NCI-H1436 treated with DMSO at 0.1 percent for 48 hours (cell line): ENCODE measurements at places on chromosomes 16 and 17.

- DNase-seq: no peak
These were observed 36.6 kb downstream of the UBE2G1 start for GRCh38 chr17:4329838-4330237.

DNA sequence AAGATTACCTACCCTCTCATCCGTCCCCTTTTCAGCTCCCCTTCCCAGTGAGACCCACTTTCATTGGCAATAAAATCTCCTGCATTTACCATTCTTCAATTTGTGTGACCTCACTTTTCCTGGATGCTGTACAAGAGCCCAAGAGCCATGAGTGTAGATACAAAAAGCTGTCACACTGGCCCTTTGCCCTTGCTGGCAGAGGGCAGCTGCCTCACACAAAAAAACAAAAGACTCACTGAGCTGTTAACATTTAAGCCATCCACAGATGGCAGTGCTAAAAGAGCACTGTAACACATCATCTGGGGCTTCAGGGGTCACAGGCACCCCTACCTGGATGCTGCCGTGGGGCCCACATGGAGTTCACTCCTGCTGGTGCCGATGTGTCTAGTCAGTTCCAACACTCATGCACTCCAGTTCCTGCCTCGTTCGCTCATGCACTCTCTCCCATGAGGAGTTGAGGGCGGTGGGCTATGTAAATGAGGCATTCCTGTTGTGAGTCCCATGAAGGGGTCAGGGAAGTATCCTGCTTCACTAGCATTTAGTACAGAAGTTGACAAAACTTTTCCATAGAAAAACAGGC lies 123.1 kb downstream of the CA10 start:
- no peak for DNase-seq

- DNase-seq: no peak
These were observed 443 bp downstream of the CSNK2A2 start for GRCh38 chr16:58197314-58198012.

- DNase-seq: no peak
These were observed 10.2 kb downstream of the MFSD6L start for GRCh38 chr17:8788998-8789397.

DNA sequence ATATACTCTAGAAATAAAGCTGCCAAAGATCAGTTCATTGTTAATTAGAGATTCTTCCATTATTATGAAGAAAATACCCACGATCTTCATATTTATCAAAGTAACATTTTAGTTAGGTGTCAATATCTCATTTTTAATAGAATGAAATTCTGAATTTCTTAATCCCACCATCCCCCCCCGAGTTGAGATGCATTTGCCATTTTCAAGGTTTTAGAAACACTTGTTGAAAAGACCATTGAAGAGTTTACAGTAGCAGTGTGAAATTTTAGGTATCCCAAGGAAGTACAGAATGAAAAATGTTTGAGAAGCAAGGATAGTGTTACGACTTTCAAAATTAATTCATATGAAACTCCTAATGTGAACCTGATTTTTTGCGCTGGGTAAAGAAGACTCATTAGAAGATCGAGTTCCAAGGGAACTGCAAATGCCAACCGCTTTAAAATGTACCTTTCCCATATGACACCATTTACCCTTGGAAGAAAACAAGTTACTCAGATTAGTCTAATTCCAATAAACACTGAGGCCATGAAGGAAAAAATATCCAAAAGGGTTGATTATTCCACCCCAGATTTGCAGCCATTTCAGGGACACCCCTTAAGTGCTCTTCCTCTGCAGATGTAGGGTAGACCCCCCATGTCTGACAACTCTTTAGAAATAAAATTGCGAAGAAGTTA lies 731 bp downstream of the IKZF3 start:
- no peak for DNase-seq

- DNase-seq: no peak
These were observed 61.7 kb upstream of the LGALS9 start for GRCh38 chr17:27569257-27569722.

DNA sequence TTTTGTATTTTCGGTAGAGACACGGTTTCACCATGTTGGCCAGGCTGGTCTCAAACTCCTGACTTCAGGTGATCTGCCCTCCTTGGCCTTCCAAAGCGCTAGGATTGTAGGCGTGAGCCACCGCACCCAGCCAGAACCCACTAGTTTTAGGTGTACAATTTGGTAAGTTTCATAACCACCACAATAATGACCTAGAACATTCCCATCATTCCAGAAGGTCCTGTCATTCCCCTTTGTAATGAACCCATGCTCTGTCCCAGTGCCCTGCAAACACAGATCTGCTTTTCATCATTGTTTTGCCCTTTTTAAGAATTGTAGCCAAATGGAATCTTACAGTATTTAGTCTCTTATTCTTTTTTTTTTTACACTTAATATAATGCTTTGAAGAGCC lies 35.6 kb upstream of the IRF8 start:
- no peak for DNase-seq

GRCh38 chr16:88013091-88013609 lies 61.9 kb downstream of the BANP start:
- DNase-seq: no peak

- no peak for DNase-seq
These were observed 12.3 kb downstream of the SDR42E2 start for GRCh38 chr16:22174642-22175041.

GRCh38 chr17:32471652-32472051 lies 15.1 kb upstream of the CDK5R1 start:
- DNase-seq: no peak

- DNase-seq: no peak
These were observed 2.3 kb downstream of the DPEP2NB start for GRCh38 chr16:68013440-68013839.

DNA sequence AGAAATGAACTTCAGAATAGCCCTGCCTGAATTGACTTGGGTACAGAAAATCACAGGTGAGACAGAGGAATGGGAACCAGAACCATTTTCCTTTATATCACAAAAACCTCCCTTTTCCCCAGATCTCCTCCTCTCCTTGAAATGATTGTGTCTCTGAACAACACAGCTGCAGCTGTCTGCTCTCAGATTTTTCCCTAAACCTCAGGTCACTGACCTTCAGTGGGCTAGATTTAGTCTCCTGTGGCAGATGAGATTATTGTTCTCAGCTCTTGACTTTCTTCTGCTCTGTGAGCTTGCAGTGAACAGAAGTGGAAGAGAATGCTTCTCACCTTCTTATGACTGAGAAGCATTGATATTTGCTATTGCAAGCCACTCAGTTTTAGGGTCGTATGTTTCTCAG lies 92.3 kb upstream of the FAM20A start:
- no peak for DNase-seq

- DNase-seq: no peak
These were observed 3.6 kb upstream of the TUBG2 start for GRCh38 chr17:42655528-42655927.

DNA sequence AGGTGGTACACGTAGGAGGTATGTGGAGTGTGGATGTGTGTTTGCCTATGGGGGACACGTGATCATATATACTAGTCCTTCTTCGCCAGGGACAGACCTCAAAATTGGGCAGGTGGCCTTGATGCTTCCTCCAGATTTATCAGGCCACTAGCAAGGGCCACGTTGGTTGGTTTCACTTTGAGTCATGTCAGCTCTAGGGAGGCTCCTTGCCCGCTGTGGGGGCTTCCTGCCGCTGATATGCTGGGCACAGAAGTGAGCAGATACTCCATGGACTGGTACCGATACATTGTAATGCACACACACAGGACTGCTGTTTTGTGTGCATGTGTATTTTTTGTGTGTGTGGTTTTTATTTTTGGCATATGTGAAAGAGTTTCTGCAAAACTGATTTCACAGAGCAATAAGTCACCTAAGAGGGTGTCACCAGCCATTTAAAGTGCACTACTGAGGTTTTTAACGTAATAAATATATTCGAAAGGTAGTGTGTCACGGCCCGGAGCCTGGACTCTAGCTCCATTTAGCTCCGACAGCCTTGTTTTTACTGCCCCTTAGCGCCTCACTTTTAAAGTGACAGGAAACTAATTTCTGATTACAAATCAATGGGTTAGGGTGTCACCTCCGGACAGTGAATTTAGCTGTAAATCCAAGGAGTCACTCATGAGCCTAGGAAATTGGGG lies 605.5 kb upstream of the SALL1 start:
- DNase-seq: no peak

- no peak for DNase-seq
These were observed 113.1 kb downstream of the IRX3 start for GRCh38 chr16:54173490-54173889.

DNA sequence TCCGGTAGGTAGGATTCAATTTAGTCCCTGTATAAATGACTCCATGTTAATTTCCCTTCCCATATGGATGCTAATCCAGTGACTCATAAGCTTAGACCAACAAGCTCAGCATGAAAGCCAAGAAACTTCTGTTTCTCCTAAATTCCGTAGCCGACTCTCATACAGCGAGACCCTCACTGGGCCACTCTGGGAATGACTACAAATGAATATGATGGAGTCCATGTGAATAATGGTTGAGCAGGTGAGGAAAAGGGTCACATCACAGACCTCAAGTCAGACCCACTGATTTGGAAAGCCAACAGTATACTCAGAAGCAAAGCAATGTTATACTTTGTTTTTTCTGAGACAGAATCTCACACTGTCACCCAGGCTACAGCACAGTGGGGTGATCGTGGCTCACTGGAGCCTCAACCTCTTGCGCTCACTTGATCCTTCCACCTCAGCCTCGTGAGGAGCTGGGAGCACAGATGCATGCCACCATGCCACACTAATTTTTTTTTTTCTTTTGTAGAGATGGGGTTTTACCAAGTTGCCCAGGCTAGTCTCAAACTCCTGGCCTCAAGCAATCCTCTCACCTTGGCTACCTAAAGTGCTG lies 14.6 kb downstream of the RSL1D1 start:
- DNase-seq: no peak

DNA sequence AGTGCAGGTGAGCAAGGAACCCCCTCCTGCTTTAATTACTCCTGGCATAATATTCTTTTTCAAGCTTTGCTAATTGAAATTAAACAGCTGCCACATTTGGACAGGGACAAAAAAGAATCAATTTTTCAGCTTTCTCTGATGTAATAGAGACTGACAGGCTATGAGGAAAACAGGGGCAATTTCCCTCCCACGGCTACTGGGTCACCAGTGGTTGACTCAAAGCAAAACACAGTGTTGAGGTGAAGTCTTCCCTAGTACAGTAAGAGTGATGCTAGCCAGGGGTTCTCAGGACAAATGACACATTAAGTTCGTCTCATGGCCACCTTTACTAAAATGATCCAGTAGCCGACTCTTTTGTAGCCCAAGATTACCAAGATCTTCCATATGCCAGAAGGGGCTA lies 38.6 kb upstream of the PMFBP1 start:
- no peak for DNase-seq

- DNase-seq: no peak
These were observed 16.7 kb downstream of the GLYR1 start for GRCh38 chr16:4830408-4830807.

DNA sequence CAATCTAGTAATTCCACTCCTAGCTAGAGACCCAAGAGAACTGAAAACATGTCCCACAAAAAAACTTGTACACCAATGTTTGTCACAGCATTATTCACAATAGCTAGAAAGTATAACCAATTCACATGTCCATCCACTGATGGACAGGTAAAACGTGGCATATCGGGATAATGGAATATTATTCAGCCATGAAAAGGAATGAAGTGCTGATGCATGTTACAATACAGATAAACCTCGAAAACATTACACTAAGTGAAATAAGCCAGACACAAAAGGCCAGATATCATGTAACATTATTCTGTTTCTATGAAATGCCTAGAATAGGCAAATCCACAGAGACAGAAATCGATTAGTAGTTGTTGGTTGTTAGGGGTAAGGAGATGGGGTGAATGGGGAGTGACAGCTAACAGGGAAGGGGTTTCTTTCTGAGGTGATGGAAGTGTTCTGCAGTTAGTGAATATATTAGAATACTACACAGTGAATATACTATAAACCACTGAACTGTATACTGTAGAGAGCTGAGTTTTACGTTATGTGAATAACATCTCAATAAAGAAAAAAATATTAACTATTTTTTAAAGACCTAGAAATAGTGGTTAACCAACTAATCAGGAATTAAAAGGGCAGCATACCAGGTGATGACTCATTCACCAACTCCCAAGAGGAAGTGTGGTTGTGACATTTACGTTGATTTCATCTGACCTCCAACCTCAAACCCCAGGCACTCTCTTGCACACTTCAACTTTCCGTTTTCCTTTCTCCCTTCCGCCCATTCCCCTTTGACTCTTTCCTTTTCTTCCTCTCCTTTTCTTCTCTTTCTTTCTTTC lies 48.6 kb downstream of the GAS7 start:
- no peak for DNase-seq

- no peak for DNase-seq
These were observed 508 bp downstream of the FLCN start for GRCh38 chr17:17236295-17237025.

DNA sequence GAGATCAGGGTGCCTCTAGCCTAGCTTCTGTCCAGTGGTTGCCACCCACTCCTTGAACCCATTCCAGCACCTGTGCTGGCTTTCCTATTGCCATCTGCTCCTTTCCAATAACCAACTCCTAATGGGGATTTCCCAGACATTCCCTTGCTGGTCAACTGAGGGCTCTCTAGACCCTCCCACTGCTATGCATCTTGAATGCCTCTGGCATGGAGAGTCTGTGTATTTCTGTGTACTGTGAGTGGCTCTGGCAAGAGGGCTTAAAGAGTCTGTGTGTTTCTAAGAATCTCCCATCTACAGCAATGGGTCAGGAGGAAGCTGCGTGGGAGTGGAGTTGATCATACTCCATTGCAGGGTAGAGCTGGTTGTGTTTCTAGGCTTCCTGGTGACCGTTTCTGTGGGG lies 11.0 kb upstream of the EPN3 start:
- no peak for DNase-seq

- no peak for DNase-seq
These were observed 2.1 kb downstream of the MFAP4 start for GRCh38 chr17:19384723-19385391.

- no peak for DNase-seq
These were observed 699.8 kb upstream of the KIF2B start for GRCh38 chr17:53122966-53123365.

DNA sequence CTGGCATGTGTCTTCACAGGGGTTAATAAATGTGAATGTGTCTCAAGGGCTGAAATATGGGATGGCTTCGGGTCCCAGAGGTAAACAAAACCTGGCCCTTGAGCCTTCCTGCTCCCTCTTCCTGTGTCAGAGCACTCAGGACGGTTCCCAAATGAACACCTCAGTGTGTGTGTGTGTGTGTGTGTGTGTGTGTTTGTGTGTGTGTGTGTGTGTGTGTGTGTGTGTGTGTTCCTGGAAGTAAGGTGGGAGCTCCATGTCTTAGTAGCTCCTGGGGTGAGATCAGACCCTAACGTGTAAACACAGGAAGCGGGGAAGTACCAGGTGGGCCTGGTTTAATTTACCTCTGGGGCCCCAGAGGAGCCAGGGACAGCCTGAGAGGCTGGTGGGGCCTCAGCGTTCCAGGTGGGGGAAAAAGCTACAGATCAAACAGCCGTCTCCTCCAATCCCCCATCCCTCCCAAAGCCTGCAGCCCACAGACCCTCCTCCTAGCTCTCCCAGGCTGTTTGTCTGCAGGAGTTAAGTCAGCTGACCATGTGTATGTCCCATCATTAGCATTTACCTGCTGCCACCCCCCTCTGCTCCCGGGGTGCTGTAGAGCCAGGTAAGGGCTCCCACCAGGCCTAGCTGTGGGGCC lies 6.1 kb downstream of the KIF19 start:
- DNase-seq: peak; percentile 57

- no peak for DNase-seq
These were observed 1.9 kb upstream of the HOXB5 start for GRCh38 chr17:48595278-48595999.

GRCh38 chr16:88881007-88881615 lies 14.7 kb upstream of the PABPN1L start:
- no peak for DNase-seq

- no peak for DNase-seq
These were observed 12.4 kb downstream of the NMT1 start for GRCh38 chr17:45073414-45074070.
